Naive thymus-derived CD4-positive, alpha-beta T cell (primary cell): ENCODE measurements at places on chromosomes 12 and 14. TPM values are rescaled to one million over a fixed set of nuclear protein-coding genes. Genes with fewer than 3 reads are reported as not detected.

GRCh38 chr12:131783915-131784541 lies 44.2 kb upstream of the MMP17 start:
- DNase-seq = no peak

DNA sequence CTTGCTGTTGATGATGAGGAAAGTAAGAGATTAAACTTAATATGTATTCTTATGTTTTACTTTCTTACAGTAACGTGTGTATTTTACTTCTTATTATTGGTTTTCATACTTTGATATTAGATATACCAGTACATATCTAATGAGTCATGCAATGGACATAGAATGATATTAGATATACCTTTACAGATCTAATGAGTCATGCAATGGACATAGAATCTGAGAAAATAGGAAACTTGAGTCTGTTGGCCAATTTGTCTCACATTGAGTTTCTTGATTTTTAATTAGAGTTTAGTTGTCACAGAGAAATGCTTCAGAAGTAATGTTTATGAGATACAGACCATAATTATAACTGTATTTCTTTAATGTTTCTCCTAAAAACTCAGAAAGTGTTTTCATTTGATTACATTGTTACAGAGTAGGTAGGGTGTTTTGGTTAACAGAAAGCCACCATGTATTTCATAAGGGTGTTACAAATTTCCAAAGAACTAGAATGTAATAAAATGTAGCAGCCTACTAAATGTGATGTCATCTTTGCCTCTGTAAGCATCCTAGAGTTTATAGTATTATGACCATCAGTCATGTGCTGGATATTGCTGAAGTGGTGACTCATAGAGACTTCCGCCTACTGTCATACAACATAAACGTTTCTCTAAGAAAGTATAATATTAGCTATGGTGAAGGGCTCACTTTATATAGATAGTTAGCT lies 3.0 kb downstream of the GAS2L3 start:
- no peak for DNase-seq

- DNase-seq = no peak
These were observed 43.0 kb upstream of the TSPAN9 start for GRCh38 chr12:3034067-3034750.

Gene PRH2
- not detected for total RNA-seq

DNA sequence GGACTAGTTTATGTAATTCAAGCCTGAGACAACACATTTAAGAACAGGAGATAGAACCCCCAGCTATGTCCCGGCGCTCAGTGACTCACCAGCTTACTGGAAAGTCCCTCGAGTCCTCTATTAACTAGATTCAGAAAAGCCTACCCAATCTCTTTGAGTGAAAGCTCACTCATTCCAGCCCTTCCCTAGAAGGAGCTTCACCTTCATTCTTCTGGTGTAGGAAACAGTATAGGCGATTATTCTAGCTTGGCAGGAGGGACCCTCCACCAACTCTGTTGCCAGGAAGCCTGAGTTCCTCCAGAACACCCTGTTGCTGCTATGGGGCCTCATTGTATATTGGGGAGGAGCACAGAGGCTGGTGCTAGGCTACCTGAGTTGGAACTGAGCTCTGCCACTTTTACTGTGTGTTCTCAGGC lies 57.2 kb upstream of the AEBP2 start:
- no peak for DNase-seq
